Substantia nigra (tissue), 51 donors: ENCODE measurements at places on chromosomes 13 and 19.

DNA sequence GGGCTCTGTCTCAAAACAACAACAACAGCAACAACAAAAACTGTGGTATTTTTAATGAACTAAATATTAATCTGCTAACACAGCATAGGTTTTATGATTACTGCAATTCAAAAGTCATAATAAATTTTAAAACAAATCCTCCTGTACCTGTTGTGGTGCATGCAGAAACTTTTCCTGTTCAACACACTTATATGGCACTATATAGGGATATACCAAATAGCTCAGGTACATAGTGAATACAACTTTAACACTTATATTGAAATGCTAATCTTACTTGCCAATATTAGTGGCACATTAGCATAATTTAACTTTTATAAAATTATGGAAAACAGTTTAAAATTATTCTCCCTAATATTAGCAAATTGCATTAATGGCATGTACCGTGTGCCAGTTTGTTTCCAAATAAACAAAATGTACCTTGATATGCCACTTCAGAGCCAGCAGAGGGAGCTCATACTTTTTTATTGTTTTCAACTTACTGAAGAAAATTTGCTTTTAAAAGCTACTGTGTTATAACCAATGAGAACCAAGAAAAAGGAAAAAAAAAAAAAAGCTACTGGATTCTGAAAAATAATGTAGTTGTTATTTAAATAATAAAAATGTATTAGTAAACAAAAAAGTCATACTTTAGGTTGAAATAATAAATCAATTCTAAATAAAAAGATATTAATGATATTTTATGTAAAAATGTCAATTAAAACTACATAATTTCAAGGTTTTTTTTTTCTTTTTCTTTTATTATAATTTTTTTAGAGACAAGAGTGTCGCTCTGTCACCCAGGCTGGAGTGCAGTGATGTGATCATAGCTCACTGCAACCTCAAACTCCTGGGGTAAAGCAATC lies 18.0 kb upstream of the RBM26 start:
- no peak for DNase-seq

GRCh38 chr19:30722186-30722585 lies 350.0 kb downstream of the ZNF536 start:
- no peak for DNase-seq

DNA sequence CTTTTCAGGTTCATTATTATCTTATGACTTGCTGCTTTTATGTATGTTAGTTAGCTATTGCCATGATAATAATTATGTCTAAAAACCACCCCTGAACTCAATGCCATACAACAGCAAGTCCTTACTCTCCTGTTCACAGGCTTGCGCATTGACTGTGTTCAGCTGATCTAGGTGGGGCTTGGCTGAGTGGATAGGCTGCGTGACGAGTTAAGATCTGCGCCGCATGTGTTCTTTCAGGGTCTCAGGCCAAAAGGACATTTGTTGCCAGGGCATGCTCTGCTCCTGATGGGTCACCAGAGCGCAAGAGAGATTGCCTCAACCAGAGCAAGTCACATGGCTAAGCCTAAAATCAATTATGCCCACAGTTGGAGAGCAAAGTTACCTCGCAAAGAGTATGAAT lies 859 bp downstream of the ZNF568 start:
- no peak for DNase-seq

DNA sequence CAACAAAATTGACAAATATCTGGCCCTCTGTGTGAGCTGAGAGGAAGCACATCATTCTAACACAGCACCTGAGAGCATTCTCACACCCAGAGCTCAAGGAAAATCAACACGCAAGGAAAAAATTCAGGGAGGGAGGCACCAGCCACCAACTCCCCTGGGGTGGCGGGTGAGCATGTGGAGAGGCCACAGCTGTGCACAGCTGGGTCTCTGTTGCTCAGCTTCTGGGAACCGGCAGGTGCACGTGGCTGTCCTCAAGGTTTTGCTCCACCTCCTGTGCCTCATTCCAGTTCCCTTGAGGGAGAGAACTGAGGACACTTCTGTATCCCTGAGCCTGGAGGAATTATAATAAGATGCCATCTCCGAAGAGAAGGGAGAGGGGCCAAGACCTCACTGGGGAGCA lies 134.0 kb downstream of the USP12 start:
- DNase-seq: no peak

- peak; percentile 40 for DNase-seq
Observed at GRCh38 chr13:33349986-33350826, 64.7 kb upstream of the STARD13 start.

- no peak for DNase-seq
Observed at GRCh38 chr13:76830805-76831204, 55.4 kb downstream of the KCTD12 start.

DNA sequence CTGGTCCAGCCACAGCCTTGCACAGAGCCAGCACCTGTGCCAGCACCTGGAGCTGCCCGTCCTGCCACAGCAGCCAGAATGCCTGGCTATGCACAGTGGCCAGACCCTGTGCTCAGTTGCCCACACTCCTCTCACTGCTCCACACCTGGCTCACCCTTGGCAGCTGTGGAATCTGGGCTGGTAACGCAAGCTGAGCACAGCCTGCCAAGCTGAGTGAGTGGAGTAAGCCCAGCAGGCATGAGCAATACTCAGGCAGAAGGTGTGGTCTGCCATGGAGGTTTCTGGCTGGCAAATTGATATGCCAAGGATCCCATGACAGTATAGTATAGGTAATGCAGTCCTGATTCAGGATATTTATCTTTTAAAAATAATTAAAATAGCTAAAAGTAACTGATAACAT lies 122.2 kb downstream of the PCDH9 start:
- no peak for DNase-seq

GRCh38 chr13:31878955-31879354 lies 139.6 kb downstream of the RXFP2 start:
- DNase-seq: no peak

DNA sequence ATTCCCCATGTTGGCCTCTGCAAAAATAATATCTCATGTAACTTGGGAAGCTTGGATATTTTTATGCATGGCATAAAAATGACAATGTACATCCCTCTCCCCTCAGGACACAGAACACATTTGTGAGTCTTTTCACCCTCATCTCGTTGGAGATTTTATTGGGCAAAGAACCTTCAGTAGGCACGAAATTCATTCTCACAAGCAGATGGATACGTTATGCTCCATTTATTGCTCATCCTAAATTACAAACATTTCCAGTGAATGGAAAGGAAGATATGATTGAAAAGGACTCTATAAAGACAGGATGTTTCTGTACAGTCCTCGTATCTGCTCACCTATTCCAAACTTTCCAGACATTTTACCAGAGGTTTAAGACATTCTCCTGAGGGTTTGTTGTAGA lies 1175.8 kb downstream of the UQCRFS1 start:
- no peak for DNase-seq

DNA sequence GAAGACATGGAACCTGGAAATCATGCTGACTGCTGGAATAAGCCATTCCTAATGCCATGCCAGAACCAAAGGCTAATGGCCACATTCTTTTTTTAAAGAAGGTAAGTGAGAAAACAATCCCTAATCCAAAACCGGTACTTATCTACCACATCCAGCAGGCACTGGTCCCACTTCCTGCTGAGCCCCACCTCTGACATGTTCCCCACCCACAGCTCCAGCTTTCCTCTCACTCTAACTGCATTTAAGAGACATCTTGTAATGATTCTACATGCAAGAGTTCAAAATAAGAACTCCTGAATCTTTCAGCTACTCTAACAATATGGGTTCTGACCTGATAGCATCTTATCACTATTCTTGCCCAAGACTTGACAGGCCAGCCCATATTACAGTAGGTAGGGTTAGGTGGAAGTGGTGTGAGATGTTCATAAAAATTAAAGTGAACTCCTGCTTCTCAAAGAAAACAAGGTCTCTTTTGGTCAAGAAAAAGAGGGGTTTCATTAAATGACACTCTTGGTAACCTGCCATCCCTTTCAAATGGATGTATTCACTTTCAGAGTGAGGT lies 41.9 kb downstream of the N4BP2L2 start:
- no peak for DNase-seq

DNA sequence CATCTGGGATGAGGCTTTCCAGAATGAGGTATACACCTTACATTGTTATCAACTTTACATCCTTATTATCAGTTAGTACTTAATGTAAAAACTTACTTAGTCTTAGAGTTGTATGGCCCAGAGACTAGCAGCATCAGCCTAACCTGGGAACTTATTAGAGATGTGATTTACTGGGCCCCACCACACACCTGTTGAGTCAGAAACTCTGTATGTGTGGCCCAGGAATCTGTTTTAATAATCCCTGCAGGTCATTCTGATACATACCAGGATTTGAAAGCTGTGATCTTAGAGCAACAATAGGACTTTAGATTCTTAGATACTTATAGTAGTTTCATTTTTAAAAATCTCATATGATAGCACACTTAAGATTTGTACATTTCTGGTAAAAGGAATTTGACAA lies 17.4 kb downstream of the FNDC3A start:
- DNase-seq: no peak

- DNase-seq: no peak
Observed at GRCh38 chr13:27375686-27376326, 48.6 kb upstream of the GTF3A start.

DNA sequence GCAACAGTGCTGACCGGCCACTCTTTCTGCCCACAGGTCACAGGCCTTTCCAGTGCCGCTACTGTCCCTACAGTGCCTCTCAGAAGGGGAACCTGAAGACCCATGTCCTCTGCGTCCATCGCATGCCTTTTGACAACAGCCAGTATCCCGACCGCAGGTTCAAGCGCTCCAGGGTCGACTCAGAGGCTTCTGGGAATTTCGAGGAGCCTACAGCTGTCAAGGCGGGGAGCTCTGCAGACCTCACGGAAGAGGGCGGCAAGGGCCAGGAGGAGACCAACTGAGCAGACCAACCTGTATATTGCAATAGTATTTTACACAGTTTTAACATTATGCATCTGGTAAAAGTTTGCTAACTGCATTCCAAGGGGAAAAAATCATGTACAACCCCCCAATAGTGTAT lies 338.5 kb downstream of the ZNF536 start:
- DNase-seq: no peak

GRCh38 chr19:11463391-11463790 lies 17.5 kb downstream of the ELAVL3 start:
- DNase-seq: no peak

DNA sequence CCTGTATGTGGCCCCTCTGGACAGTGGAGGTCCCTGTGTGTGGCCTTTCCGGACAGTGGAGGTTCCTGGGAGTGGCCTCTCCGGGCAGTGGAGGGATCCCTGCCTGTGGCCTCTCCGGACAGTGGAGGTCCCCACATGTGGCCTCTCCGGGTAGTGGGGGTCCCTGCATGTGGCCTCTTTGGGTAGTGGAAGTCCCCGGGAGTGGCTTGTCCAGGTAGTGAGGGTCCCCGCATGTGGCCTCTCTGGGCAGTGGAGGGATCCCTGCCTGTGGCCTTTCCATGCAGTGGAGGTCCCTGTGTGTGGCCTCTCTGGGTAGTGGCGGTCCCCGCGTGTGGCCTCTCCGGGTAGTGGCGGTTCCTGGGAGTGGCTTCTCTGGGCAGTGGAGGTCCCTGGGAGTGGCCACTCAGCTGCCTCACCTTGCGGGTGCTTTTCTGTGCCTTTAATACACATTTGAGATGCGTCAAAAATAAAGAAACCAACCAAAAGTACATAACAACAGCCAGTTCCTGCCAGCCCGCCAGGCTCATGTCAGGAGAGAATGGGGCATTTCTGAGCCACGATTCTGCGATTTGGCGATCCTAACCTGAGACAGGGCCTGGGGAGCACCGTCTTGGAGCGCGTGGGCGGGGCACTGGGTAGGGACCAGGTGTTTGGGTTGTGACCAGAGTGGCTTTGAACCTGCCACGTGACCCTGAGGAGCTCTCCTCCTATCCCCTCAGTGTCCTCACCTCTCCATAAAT lies 194.7 kb downstream of the ZNF536 start:
- DNase-seq: no peak

DNA sequence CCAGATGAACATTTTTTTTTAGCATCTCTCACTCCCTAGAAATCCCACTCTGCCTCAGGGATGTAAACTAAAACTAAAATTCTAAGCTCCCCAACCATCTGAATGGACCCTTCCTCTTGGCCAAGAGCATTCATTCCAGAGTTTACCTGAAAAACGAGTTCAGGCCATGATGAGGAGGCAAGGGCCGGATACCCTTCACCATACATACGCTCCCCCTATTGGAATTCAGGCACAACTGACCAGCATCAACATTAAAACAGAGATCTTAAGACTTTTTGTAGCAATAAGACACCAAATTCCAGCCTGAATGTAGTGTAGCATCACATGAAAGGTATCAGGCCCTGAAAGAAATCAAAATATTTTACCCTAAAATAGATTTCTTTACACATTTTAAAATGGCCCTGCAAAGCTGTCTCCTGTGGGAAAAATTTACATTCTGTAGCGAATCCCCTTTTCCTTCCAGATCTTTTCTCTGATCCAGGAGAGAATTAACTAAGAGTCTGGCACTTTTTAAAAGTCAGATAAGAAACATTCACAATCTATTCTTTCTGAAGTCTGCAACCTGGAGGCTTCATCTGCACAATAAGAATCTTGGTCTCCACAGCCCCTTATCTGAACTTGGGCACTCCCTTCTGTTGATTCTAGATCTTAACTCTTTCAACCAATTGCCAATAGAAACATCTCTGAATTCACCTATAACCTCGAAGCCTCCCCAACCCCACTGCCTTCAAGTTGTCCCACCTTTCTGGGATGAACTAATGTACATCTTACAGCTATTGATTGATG lies 888.5 kb downstream of the UQCRFS1 start:
- DNase-seq: no peak
